Panc1 (cell line): ENCODE measurements at places on chromosomes 1 and 21. TPM values are rescaled to one million over a fixed set of nuclear protein-coding genes. Genes with fewer than 3 reads are reported as not detected.

DNA sequence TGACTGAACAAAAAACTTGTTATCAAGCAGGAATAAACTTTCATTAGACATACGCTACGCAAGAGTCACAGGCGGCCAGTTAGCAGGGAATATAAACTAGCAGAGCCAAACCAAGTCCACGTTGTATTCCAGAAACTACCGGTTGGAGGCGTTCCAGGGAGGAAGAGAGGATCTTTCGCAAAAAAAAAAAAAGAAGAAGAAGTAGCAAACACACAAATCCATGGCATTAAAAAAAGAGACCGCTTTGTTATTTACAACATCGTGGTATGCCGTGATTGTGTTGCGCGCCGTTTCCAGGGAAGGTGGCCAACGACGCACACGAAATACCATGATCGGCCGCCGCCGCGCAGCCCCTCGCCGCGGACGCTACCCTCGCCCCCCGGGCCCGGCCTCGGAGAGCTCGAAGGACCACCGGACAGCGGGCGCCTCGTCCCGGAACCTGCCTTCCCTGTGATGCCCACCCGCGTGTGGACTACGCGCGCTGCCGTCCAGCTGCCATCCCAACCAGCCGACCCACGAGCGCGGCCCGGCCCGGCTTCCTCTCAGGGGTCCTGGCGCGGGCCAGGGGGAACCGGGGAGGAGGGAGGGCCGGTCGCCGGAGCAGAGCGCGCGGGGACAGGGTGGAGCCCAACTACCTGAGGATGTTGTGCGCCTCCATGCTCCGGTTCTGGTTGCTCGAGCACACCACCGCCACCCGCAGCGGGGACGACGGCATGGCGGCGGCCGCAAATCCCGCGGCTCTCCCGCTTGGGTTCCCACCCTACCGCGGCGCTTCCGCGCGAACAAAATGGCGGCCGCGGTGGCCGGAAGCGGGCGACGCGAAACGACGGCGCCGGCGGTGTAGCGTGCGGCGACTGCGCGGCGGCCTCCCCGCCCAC is 581 bp downstream of the SSU72 start:
- DNase-seq: no peak

DNA sequence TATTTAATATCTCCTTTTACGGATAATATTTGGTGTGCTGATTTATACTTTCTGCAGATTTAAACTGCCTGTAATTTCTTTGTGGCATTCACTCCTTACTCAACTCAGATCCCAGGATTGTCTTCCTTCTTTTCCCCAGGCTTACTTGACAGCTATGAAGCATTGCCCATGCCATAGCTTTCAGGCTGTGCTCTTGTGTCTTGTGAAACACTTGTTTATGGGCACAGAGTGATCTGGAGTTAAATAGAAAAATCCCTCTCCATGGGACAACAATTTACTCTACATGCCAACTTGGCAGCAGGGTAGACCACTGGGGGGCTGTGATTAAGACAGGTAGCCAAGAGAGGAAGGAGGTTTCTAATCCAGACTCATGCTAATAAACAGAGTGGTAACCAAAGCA is 57.4 kb downstream of the PPP1R12B start:
- DNase-seq: no peak

DNA sequence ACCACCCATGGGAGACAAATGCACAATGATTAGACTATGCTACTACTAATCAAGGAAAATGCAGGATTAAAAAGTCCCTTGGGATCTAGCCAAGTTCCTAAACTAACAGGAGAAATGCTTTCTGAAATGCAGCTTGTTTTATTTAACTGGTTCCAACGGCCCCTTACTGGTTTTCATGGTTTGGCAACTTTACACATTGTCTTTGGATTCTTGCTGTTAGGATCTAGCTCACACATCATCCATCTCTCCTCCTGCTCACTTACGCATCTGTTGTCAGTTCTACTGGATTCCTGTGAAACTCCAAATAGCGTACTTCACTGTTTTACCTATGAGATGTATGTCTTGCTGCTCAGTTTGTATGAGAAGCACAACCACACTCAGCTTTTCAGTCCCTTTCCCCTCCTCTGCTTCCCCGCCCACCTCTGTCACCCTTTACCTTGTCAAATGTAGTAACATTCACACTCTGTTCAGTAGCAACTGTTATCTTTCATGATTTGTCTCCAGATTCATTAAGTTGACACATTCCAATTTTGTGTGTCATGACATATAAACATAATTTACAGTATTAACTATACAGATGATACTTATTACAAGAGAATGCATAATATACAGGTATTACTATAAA is 130.1 kb downstream of the SIM2 start:
- no peak for DNase-seq

GRCh38 chr1:28668191-28668955 is at the start of gene GMEB1:
Gene GMEB1, plus strand, starts transcription at chr1:28668784. Its CDS starts 14,829 bp downstream, at chr1:28683613.
- peak; percentile 42 for DNase-seq

GRCh38 chr1:13820456-13820855 is 120.5 kb downstream of the PRDM2 start:
- no peak for DNase-seq

- no peak for DNase-seq
Observed at GRCh38 chr1:91631718-91632330, 131.2 kb downstream of the CDC7 start.

GRCh38 chr1:206512058-206512850 is 4.9 kb downstream of the RASSF5 start:
- no peak for DNase-seq

GRCh38 chr21:42098957-42099505 is 27.9 kb downstream of the UMODL1 start:
- no peak for DNase-seq

DNA sequence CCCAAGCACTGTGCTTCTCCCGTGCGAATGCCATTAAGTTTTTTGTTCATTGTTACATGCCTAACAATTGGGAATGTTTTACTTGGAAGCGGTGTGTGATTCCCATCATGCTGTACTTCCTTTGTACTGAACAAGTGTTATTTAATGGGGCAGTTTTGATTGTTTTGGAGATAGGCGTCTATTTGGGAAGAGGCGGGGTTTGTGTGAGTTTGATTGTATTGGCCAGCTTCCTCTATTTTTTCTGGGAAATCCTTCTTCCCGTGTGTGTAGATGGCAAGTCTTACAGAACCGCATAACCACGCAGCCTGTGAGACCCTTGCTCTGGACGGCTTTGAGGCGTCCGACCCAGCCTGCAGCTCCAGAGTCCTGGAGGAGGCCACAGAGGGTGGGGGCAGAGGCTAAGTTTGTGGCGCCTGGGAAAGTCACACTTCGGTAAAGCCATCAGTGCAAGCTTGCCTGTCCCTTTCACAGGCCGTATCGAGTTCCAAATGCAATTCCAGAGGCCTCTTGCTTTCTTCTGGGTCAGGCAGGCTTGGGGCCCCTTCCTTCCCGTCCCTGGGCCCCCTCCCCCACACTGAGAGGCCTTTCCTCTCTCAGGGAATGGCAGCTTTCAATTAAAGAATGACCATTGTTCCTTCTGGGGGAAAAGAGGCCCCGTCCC is 210.3 kb downstream of the TOMM20 start:
- DNase-seq: no peak

- no peak for DNase-seq
Observed at GRCh38 chr1:226322986-226323385, 14.0 kb upstream of the LIN9 start.

GRCh38 chr21:46028573-46029091 is 47.1 kb downstream of the COL6A1 start:
- no peak for DNase-seq

GRCh38 chr1:85065550-85065949 is 17.2 kb upstream of the MCOLN3 start:
- DNase-seq: no peak

DNA sequence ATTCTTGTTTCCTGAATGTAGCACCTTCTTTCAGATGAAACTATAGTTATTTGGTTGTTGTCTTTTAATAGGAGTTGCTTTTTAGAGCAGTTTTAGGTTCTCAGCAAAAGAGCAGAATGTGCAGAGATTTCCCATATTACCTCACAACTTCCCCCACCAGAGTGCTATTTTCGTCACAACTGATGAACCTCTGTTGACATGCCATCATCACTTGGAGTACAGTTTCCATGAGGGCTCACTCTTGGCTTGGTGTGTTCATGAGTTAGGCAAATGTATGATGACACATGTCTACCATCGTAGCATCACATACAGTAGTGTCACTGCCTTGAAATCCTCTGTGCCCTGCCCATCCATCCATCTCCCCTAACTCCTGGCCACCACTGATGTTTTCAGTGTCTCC is 3.7 kb downstream of the IBA57 start:
- DNase-seq: no peak

- no peak for DNase-seq
Observed at GRCh38 chr21:36769051-36769839, 70.3 kb downstream of the SIM2 start.

GRCh38 chr1:209651138-209651587 is 1.1 kb downstream of the LAMB3 start:
- no peak for DNase-seq

DNA sequence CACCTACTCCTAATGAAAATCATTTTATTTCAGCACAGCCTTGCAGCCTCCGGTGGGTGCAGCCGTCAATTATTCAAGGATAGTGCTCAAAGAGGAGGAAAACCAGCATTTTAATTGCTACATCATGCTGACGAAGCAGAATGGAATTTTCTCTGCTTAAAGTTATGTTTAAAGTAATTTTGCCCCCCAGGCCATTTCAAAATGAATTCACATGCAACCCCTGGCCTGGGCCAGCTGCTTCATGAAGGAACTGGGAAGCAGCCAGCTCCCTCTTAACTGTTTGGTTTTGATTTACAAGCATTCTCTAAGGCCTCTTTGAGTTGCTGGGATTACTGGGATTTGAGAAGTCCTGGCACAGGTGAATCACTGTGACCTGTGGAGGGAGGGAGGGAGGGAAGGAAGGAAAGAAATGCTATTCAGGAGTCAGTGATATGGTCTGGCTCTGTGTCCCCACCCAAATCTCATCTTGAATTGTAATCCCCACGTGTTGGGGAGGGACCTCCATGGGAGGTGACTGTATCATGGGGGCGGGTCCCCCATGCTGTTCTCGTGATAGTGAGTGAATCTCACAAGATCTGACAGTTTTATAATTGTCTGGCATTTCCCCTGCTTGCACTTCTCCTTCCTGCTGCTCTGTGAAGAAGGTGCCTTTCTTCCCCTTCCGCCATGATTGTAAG is 66.0 kb downstream of the PGBD5 start:
- DNase-seq: no peak

DNA sequence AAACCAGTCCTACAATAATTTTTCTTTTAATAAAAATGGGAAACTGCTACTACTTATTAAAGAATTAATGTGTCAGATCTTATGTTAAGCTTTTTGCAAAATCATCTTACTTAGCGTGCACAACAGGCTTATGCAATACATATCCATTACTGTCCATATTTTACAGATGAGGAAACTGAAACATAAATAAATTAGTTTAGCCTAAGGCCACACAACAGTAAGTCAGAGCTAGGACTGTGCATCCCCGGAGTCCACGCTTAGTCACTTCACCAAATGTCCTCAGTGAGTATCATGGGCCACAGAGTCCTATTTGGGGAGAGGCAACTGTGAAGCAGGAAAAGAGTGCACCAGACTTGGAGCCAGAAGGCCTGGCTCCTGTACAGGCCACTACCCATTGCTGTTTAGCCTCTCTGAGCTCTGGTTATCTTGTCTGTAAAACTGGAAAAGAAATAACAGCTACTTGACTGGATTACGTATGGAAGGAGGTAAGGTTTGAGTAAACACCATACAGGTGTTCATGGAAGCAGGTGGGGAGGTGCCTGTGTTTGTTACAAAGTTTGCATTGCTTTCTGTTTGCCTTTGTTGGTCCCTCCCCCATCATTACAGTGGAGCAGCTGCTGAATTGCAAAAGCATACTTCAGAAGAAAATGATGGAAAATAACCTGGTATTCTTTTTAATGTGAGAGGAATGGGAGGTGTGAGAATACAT is 192.8 kb downstream of the FCRL5 start:
- DNase-seq: no peak

- DNase-seq: no peak
Observed at GRCh38 chr1:92342401-92342800, 43.5 kb downstream of the RPAP2 start.

- DNase-seq: no peak
Observed at GRCh38 chr1:60470246-60470645, 396.7 kb upstream of the C1orf87 start.

- DNase-seq: no peak
Observed at GRCh38 chr1:232988572-232989040, 38.2 kb downstream of the NTPCR start.

- no peak for DNase-seq
Observed at GRCh38 chr1:25694167-25695007, 77.8 kb downstream of the MAN1C1 start.

GRCh38 chr1:192580351-192580962 is 4.9 kb downstream of the RGS1 start:
- DNase-seq: peak; percentile 47

- DNase-seq: no peak
Observed at GRCh38 chr1:56229186-56229585, 350.2 kb downstream of the PLPP3 start.

- DNase-seq: no peak
Observed at GRCh38 chr1:153374071-153374470, 1.4 kb downstream of the S100A12 start.

GRCh38 chr1:174999936-175000696 is at the start of gene CACYBP:
Gene CACYBP, plus strand, starts transcription at chr1:174999947. Its CDS starts 234 bp downstream, at chr1:175000181.
- DNase-seq: no peak

GRCh38 chr1:19469004-19469403 is 16.3 kb downstream of the CAPZB start:
- no peak for DNase-seq

DNA sequence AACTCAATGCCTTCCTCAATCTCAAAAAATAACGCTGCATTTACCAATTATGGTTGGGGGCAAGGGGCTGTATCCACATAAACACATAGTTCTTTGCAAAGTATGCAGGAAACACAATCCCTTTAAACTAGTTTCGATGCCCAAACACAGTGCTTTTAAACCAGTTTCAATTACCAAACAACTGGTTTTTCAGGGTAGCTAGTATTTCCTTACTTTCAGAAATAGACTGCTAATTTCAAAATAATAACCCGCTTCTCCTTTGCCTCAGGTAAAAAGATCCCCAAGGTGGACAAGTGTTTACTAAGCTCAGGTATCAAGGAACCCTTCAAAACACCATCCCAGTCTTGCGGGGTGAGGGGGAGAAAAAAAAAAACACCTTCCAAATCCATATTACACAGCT is 2.8 kb downstream of the SIPA1L2 start:
- no peak for DNase-seq

Gene ERICH3
- total RNA-seq: not detected

Gene FCGR3B
- total RNA-seq: not detected

Gene GSTM5
- not detected for total RNA-seq

Gene LCE2A
- total RNA-seq: not detected

Gene PADI1
- 2.3 TPM for total RNA-seq

Gene CTPS1
- total RNA-seq: 166 TPM

Gene PDC
- total RNA-seq: not detected

Gene LEFTY2
- not detected for total RNA-seq

Gene OR2AK2
- not detected for total RNA-seq

Gene SPRR1B
- total RNA-seq: not detected

Gene LIN28A
- total RNA-seq: 0.64 TPM
